ENCODE measurements at places on chromosomes 16 and 17. TPM values are rescaled to one million over a fixed set of nuclear protein-coding genes. Genes with fewer than 3 reads are reported as not detected.
A peak's percentile ranks its signal among the peaks of the same experiment; 100 is the strongest.

The EVPLL gene
- total RNA-seq: not detected

The MT1H gene
- total RNA-seq: 122 TPM

DNA sequence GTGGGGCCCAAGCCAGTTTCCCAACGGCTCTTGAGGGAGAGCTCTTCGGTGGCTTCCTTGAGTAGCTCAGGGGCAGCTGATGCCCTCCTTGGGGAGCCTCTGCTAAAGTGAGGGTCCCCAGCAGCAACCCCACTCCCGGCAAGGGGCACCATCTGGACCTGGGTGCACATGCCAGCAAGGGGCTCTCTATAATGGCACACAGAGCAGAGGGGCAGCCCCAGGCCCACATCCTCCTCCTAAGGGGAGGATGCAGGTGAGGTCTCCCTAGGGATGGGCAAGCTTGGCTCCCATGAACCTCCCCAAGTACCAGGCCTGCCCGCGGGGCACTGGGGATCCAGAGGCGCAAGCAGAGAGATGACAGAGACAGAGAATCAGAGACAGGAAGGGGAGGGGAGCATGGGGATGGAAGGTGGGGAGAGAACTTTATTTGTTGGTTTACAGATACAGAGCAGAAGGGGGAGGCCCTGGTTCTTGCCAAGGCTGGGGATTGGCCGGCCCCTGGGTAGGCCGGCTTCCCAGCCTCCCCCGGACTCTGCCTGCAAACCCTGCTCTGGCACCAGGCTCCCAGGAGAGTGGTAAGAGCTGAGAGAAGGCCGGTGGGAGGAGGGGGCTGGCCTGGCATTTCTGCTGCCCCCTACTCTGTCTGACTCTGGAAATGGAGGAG lies 61.4 kb downstream of the SRCIN1 start:
- no peak for DNase-seq

- DNase-seq: no peak
These were observed 65.5 kb downstream of the DYNLRB2 start for GRCh38 chr16:80606221-80606766.

DNA sequence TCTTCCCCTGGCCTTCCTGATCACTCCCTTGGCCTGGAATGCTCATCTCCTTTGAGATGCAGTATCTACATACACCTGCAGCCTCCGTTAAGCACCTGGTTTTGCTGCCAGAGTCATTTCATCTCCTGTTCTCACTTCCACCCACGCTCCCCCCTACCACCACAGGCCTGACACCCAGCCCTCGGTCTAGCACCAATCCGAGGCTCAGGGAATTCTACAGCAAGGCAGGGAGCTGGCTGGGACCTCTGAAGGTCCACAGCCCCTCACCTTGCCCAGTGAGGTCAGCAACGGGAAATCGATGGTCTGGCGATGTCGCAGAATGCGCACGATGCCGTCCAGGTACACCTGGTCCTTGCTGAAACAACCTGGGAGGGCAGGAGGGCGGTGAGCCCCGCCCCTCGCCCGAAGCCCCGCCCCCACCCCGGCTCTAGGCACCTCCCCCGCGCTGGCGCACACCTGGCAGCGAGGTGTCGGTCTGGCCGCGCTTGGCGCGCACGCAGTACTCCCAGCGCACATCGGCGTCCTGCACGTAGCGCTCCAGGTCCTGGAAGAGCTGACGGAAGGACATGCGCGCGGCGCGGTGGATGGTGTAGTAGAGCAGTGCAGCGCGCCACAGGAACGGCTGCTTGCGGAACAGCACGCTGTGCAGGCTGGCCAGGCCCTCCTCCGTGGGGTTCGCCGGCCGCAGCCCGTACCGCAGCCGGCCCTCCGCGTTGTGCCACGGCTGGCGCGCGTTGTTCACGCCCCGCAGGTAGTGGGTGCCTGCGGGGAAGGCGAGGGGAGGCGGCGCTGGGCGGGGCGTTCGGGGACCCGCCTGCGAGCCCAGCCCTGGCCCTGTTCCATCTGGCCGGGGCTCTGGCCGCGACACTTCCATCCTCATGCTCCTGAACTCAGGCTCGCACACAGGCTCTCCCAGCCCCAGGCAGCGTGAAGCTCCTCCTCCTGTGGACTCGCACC lies 5.7 kb downstream of the MATCAP1 start:
- DNase-seq: peak; percentile 93

DNA sequence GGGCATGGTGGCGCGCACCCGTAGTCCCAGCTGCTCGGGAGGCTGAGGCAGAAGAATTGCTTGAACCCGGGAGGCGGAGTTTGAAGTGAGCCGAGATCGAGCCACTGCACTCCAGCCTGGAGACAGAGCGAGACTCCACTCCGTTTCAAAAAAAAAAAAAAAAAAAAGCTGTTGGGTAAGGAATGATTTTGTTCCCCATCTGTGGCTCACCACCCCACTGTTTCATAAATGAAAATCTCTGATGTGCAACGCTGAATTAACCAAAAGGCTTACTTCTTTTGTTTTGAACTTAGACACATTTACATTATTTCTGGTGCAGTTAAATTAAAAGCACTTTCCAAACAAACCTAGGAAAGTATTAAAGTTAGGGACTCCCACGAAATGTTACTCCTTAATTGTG lies 1.2 kb upstream of the METTL9 start:
- no peak for DNase-seq

DNA sequence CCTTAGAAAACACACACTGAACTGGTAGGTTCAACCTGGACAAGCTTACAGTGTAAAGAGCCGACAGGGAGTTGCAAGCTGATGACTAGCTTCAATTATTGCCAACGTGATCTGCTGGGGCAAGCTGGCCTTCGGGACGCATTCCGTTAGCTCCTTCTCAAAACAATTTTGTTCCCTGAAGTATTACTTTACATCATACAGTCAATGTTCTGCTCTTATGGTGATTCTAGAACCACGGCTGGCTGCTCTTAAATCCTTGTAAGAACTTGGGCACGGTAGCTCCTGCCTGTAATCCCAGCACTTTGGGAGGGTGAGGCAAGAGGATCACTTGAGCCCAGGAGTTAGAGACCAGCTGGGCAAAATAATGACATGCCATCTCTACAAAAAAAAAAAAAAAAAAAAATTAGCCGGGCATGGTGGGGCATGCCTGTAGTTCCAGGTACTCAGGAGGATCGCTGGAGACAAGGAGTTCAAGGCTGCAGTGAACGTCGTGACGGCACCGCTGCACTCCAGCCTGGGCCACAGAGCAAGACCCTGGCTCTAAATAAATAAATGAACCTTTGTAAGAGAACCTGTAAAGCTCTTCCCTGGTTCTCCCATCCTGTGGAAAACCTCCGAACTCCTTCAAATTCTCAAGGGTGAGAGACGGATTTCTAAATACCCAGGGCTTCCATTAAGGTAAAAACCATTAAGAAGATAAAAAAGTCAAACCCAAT lies 2.0 kb downstream of the CDIP1 start:
- no peak for DNase-seq

The ADAP2 gene
- 0.69 TPM for total RNA-seq

DNA sequence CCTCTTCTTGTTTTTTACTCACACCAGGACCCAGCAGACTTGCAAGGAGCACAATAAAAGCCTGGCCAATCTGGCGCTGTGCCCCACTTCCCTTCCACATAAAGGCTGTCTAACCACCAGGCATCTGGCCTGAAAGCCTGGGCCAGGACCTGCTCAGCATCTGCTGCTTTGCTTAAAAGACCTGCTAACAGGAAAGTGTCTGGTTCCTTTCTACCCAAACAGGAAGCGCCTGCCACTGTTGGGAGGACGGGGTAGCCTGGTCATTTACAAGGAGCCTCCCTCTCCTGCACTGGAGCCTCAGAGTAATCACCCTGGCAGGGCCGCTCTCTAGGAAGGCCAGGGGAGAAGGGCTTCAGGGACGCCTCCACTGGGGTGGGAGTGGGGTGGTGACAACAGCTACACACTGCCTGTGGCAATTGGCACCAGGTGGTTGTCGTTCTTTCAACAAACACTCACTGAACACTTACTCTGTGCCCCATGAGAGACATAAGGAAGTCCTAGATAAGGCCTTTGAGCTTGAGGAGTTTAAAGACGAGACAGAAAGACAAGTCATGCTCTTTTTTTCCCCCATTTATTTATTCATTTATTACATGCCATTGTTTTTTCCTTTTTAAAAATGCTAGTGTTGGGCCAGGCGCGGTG lies 6.3 kb upstream of the MMP28 start:
- DNase-seq: no peak

GRCh38 chr16:55853114-55853513 lies 20.2 kb upstream of the CES1 start:
- no peak for DNase-seq

DNA sequence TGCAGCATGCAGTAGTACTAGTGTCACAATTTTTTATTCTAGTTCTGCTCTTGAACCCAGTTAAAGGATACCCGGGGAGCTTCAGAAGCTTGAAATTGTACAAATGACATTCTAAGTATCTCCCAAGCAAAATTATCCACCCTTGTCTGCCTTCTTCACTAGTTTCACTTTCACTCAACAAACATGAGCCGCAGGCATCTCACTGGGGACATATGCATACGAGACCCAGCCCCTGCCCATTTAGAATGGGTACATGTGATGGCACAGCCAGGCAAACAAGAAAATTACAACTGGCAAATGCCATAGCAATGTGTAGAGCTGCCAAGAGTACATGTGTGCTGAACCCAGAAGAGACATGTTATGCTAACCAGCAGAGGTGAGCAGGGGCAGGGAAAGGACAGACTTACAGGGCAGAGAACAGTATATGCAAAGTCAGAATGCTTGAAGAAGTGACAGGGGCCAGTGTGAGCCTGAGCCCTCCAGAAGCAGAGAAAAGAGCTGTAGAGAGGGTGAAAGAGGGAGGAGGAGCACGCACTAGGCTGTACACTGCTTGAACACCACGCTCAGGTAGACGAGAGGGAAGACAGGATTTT lies 8.3 kb downstream of the GINS2 start:
- DNase-seq: no peak

GRCh38 chr16:89134269-89134668 lies 37.3 kb upstream of the CDH15 start:
- DNase-seq: no peak

- no peak for DNase-seq
These were observed 28.5 kb upstream of the ELAC2 start for GRCh38 chr17:13046361-13046760.

- DNase-seq: no peak
These were observed 3.3 kb downstream of the SLC6A4 start for GRCh38 chr17:30232015-30232823.

DNA sequence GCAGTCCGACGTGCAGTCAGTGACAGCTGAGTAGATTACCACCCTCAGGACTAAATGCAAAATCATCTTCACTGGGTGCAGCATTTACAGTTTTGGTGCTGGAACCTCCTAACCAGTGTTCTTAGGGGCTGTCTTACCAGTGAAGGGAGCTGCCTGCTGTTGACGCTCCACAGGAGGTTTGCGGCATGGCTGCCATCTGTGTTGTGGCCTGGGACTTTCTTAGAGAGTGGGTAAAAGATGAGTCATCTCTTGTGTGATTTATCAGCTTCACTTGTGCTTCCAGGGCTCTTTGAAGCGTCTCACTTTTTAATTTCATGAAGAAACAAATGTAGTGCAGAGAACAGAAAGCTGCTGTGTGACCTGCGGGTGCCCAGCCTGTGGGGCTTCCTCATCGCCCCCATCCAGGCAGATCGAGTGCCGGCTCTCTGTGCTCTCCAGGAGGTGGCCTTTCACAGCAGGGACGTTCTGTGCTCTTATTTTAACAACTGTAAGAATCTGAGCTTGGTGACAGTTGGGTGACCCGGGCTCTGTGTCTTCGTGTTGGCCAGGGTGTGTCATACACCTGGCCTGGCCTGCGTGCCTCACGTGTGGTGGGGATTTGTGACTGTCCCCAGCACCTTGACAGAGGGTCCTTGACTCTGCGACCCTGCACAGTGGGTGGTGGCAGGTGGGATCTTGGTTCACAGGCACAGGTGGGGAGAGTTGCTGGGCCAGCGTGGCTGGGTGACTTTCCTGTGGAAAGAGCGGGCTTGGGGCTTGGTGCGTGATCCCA lies 24.3 kb upstream of the ZNF750 start:
- no peak for DNase-seq

The FAM117A gene
- total RNA-seq: 30.4 TPM

The SEZ6L2 gene
- 64.2 TPM for total RNA-seq

DNA sequence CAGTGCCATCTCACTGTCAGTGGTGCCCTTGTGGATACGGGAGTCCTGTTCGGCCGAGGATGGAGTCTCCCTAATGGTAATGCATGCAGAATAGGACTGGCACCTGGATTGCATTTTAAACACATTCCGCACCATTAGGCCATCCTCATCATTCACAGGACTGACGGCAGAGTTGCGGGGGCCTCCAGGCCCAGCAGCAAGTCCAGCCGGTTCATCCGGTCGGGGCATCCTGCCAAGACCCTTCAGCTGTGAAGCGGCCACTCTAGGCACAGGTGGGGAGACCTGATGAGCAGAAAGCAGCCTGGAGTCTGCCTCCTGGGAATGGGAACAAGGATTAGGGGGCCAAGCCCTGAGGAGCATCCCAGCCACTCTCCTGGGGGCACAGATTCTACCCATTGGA lies 90.3 kb upstream of the XYLT1 start:
- DNase-seq: no peak

- DNase-seq: no peak
These were observed 47.0 kb downstream of the SKAP1 start for GRCh38 chr17:48382989-48383388.

The SAT2 gene
- 68.3 TPM for total RNA-seq

The ABAT gene
- 4.4 TPM for total RNA-seq

DNA sequence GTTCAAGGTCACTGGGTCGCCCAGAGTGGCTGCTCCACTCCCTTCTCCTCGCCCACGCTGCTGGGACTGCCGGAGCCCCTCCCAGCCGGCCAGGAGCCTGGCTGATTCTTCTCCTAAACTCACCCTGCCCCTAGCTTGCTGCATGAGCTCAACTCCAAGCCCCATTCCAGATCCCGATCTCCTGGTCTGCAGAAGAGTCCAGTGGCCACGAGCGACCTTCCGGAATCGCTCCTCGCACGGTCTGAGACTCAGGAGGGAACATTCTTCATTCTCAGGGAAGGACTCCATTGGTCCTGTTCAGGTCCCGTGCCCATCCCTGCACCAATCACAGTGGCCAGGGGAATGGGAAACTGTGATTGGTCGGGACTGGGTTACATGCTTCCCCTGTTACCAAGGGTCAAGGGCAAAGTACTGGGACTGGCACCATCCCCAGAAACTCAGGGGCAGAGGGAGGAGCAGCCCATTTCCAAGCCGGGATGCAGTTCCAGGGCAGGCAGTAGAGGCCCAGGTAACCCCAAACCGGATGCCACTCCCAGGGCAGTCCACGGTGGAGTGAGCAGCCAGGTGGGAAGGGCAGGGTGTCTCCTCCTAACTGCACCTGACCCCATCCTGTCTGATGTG lies 24.5 kb upstream of the CIBAR2 start:
- DNase-seq: no peak

DNA sequence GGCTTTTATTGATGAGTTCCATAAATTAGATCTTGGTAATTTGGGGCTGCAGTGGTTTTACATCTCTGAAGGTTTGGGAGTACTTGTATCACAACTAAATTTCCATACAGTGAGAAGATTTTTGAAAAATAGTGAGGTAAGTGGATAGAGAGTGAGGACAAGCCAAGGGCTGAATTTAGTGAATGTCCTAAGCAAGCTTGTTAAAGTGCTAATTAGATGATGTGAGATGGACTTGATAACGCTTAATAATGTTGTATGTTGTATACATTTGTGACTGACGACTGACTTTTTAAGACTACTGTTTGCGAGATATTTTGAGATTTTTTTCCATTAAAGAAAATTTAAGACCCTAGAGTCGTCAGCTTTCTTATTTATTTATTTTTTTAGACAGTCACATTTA lies 3.9 kb downstream of the NFATC3 start:
- no peak for DNase-seq

The HOXB6 gene
- total RNA-seq: 0.11 TPM

GRCh38 chr16:77724174-77724573 lies 1.9 kb downstream of the NUDT7 start:
- no peak for DNase-seq

All from WTC11 (cell line).